ENCODE measurements at places on chromosomes 12 and 14.

DNA sequence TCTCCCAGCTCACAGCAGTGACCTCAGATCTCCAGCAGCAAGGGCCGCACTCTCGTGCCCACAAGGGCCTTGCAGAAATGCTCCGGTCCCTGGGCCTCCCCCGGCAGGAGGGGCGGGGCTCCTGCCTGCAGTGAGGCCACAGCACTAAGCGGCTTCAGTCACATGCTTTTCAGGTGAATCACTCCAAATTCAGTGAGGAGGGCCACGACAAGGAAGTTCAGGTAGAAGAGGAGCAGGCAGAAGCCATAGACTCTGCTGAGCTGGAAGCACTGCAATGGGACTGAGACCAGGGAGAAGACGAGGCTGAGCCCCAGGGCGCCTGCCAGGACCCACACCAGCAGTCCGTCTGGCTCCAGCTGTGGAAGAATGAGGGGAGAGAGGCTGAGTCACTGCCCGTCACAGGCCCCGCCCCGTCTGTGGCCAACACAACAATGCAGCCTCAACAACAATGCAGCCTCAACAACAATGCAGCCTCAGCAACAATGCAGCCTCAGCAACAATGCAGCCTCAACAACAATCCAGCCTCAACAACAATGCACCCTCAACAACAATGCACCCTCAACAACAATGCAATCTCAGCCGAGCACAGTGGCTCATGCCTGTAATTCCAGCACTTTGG is 35.2 kb downstream of the SLC8B1 start:
- DNase-seq: no peak

DNA sequence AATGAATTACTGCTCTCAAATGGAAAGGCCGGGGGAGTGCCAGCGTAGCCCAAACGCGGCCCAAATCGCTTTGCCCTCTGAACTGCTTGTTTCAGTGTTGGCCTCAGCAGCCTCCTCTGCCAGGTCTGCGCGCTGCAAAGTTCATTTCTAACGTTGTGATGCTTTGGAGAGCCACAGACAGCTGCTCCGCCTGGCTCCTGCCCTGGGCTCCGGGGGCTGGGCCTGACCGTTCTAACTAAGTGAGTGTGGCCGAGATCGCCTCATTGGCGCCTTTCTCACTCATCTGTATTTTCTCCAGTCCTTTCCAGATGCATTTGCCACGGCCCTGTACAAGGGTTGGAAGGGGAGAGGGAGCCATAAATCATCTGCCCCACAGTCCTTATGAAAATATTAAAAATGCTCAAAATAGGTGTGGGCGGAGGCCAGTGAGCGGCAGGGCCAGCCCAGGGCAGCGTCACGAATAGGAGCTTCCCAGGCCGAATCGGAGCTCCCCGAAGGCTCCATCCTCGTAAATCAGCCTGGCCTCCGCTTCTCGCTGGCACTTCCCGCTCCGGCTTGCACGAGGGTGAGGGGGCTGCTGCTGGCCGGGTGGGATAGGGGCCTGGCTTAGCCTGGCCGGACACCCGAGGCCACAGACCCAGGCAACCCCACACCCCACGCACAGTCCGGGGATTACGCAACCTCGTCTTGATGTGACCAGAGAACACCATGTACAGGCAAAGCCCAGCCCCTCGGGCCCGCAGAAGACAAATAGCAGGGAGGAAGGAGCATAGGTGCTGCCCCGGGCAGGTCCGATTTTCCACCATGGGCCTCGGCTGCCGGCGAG is 196.6 kb upstream of the DIO3 start:
- no peak for DNase-seq

- DNase-seq: no peak
Measured at GRCh38 chr12:49655595-49656236, 32.4 kb downstream of the PRPF40B start.

DNA sequence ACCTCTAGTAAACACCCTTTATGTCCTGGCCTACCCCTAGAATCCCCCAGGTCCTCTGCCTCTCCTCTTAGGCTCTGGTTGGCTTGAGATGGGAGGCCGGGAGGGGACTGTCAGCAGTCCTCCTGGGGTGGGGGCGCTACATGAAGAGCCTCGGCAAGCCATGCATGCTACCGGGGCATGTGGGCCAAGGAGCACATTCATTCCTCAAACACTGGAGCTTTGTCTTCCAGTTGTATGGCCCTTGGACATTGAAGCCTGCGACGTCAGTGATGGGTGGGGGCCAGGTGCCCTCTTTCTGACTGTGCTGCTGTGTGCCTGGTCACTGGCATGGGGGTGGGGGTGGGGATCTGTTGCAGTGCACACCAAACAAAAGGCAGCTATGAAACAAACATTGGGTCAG is 15.8 kb upstream of the CELA1 start:
- peak; percentile 93 for DNase-seq

GRCh38 chr14:76720382-76720813 is 40.9 kb upstream of the VASH1 start:
- peak; percentile 35 for DNase-seq

Data from putamen (tissue), 1 donor.